ENCODE measurements at places on chromosomes 16 and 17. TPM values are rescaled to one million over a fixed set of nuclear protein-coding genes. Genes with fewer than 3 reads are reported as not detected.

Gene ATP2A3
- total RNA-seq = 9.7 TPM

Gene LRRC36
- total RNA-seq = 0.22 TPM

Gene PARD6A
- 3.9 TPM for total RNA-seq

Gene PDILT
- not detected for total RNA-seq

Gene CALB2
- 190 TPM for total RNA-seq

Gene AOC2
- 10.5 TPM for total RNA-seq

Gene KCNJ12
- total RNA-seq = 2.5 TPM

Gene NOTUM
- total RNA-seq = not detected

Gene SULT1A1
- 36.2 TPM for total RNA-seq

Gene SLC16A6
- total RNA-seq = 8.4 TPM

GRCh38 chr16:86396901-86397311, 113.4 kb upstream of the FOXF1 start:
- no peak for DNase-seq

DNA sequence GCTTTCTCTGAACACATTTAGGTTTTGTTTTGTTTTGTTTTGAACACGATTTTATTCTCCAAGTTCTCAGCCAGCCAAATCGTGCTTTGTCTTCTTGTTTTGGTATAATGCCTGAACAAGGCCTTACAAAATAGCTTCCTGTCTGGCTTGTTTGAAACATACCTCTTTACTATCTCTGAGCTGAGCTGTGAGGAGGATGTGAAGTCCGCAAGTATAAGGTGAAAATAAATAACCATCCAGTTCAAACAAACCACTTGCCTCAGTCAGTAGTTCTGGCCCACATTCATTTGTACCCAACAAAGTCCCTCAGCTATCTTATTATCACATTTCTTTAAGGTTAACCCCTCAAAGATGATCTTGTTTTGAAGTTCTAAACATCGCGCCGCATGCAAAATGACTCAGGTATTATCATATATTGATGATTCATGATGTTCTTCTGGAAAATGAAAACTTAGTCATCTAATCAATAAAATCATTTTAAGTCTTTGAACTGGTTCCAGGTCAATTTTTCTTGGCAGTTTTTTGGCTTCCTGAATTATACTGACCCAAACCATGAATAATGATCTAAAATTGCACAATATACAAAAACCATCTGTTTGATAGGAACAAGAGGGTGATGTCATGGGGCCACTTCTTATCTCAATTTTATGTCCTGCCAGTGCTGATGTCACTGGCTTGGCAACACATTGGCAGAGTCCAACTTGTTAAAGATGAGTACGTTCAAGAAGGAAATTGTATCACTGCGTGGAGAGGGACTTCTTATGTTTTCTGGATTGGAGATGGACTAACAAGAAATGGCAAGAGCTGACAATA, 694.3 kb downstream of the KCNJ2 start:
- no peak for DNase-seq

- no peak for DNase-seq
Measured at GRCh38 chr17:21089933-21090901, 36.5 kb upstream of the DHRS7B start.

- no peak for DNase-seq
Measured at GRCh38 chr17:12282056-12282455, 261.4 kb downstream of the MAP2K4 start.

DNA sequence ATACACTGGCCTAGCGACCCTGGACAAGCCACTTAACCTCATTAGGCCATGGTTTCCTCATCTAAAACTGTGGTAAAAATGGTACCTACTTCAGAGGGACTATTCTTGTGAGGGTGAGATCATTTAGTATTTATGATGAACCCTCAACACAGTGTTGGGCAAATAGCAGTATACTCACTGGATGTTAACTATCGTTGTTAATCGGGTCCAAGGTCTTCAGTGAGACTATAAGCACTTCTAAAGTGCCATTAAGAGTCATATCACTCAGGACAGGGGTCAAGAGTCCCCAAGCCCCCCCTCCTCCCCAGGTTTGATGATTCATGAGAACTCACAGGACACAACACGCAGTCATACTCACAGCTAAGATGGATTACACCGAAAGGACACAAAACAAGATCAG, 11.0 kb downstream of the TK2 start:
- DNase-seq = no peak

- no peak for DNase-seq
Measured at GRCh38 chr16:29775742-29776408, 2.2 kb upstream of the ZG16 start.

DNA sequence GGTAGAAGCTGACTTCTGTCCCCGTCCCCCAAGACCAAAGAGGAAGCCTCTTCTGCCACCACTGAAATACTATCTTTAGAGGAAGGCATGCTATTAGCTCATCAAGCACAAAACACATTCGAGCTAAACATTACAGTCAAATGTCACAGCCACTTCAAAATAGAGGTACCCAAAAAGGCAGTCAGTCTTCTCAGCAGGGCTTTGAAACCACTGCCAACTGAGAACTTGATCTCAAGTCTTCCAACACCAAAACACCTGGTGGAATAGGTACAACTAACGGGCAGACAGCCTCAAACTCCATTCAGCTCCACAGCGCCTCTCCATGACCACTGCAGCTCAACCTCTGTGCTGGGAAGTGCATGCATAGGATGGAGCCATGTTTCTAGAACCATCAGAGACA, 36.0 kb downstream of the ZFHX3 start:
- peak; percentile 26 for DNase-seq

DNA sequence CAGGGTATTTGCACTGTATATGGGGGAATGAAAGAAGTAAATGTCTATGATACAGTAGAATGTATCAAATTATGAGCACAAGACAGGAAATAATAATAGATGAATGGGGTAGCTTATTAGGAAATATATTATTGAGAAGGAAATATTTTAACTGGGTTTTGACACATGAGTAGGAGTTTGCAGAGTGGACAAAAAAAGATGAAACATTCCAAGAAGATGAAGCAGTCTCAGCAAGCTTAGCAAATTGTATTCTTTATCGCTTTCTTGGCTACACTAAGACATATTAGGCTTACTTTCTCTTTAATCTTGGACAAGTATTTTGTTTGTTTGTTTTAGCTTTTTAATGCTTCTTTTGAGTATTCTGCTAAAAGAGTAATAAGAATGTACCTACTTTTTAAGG, 1.3 kb upstream of the KRTAP4-9 start:
- DNase-seq = no peak

GRCh38 chr16:72285728-72286127, 113.8 kb upstream of the PMFBP1 start:
- no peak for DNase-seq

GRCh38 chr17:76278952-76279741, 14.0 kb downstream of the UBALD2 start:
- DNase-seq = peak; percentile 95

- DNase-seq = no peak
Measured at GRCh38 chr16:64910356-64910755, 211.5 kb downstream of the CDH11 start.

- no peak for DNase-seq
Measured at GRCh38 chr17:9285602-9286427, 264.5 kb downstream of the NTN1 start.

DNA sequence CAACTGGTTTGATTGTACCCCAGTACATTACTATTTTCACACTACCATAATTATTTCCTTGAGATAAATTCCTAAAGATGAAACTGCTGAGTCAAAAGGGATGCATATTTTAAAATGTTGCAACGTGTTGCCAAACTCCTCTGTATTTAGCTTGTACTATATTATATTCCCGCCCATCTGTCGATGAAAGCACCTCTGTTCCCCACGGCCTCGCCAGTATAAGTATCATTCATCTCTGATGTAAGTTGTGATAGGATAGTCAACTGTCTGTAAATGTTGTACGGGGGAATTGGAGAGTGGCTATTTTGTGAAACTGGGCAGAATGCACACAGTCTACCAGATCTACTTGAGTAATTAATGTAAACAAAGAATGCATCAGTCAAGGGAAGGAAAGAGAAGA, 47.7 kb upstream of the TNRC6A start:
- DNase-seq = no peak

DNA sequence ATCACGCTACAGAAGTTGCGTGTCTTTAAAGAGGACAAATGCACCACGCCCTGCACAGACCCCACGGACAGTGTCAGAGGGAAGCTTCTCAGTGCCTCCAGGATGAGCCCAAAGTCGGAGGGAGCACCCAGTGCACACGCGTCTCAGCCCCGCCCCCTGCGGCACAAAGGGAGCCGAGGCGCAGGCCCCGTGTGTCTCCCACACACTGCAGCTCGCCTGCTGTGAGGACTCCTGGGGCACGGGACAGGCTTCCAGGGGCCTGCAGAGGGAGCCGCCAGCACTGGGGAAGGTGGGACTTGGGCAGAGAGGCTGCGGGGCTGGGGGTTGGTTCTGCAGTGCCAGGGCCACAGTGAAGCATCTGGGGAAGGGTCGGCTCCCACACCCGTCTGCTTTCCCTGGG, 77.4 kb downstream of the LMF1 start:
- no peak for DNase-seq

DNA sequence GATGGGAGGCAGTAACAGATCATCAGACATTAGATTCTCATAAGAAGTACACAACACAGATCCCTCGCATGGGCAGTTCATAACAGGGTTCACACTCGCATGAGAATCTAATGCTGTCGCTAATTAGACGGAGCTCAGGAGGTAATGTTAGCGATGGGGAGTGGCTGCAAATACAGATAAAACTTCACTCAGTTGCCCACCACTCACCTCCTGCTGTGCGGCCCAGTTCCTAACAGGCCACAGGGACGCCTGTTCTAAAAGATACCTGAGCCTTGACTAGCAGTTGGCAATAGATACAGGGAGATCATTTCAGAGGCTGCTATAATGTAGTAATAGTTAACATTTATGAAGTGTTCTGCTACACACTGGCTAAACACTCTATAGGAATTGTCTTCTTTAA, 4.9 kb downstream of the PTRH2 start:
- DNase-seq = no peak

DNA sequence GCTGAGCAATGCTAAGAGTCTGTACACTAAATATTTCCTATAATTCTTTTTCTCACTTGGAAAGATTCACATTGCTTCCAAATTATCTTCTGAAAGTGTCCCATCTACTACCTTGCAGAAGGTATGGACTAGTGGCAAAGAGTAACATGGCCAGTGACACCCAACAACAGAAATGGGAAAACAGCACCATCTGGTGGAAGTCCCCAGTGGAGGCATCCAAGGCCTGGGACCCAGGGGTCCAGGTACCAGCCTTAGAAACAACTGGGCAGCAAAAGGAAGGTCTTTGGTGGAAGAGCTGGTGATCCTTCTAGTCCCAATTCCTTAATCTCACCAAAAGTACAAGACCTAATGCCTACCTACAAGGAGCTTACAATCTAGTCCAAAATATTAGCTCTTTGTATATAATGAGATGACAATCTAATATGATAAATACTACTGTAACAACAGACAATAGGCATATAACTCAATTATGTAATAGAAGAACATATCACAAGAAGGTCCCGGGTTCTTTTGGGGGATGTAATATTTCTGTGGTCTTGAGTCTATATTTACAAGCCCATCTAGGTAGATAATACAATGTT, 55.3 kb downstream of the SKAP1 start:
- no peak for DNase-seq

- no peak for DNase-seq
Measured at GRCh38 chr16:1155353-1156054, 2.6 kb downstream of the CACNA1H start.

DNA sequence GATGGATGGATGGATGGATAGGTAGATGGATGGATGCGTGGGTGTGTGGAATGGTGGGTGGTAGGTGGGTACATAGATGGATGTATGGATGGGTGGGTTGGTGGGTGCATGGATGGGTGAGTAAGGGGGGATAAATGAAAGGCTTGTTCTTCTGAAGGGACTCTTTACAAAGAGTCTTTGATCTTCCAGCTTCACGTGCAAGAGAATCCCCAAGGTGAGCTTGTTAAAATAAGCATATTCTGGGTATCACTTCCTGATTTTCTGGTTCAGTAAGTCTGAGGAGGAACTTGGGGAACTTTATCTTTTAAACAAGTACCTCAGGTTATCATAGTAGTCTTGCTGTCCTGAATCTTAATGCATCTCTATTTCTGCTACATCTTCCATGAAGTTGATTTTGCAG, 639.1 kb downstream of the MAF start:
- DNase-seq = no peak

- no peak for DNase-seq
Measured at GRCh38 chr17:29760279-29761039, 137.7 kb upstream of the CORO6 start.

DNA sequence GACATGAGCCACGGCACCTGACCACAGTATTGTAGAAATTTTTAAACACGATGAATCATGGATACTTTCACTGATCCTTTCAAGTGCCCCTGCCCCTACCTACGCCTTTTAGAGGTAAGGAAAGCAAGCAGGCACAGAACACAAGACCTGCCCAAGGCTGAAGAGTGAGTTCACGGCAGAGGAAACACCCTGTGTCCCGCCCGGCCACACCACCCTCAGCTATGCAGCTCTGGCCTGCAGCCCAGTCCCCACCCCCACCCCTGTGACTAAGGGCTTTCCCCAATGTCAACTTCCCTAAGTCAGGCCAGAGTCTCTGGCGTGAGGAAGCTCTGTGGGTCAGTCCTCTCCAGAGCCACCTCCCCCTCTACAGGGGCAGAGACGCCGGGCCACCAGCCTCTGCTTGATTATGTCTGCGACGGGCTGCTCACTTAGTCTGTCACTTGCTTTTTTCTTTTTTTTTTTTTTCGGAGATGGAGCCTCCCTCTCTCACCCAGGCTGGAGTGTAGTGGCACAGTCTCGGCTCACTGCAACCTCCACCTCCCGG, 8.4 kb downstream of the SLC16A5 start:
- no peak for DNase-seq

GRCh38 chr17:48825446-48826381, 5.1 kb upstream of the CALCOCO2 start:
- DNase-seq = no peak

GRCh38 chr17:77963441-77963840, 4.9 kb downstream of the TNRC6C start:
- DNase-seq = no peak

DNA sequence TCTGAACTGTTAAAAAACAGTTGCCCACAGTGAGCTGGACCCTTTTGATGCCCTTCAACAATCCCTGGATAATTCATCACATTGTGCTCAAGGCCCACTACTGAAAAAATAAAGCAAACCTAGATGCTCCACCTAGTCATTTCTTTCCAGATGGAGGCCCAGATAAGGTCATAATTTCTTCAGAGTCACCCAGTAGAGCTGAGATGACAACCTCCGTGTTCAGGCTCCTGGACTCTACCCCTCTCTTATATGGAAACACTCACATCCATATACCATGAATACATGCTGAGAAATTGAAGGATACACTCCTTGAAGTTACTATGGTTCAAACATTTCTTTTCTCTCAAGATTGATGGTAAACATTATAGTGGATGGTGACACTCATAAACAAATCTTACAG, 2.7 kb upstream of the ABCA3 start:
- DNase-seq = no peak

All from mesenteric fat pad (tissue), 1 donor.